IPS DF 6.9 (cell line): ENCODE measurements at places on chromosomes 4 and X.

- DNase-seq: no peak
These were observed 95.7 kb downstream of the SPANXN4 start for GRCh38 chrX:143121477-143121876.

GRCh38 chr4:3483471-3483921 lies 20.4 kb downstream of the DOK7 start:
- DNase-seq: no peak

DNA sequence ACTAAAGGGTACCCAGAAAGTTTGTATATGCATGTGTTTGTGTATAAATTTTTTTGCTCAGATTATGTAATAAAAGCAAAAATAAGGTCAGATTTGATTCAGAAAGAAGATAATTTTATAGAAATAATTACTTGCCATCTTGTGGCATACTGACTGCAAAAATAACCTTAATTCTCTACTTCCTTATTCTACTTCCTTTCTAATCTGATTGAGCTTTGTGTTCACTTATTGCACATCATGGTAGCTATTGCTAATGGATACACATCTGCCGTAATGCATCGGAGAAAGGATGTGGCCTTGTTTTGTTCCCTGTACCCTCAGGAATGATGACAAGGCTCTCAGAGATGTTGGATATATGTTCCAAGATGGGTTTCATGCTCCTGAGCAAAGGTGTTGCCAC lies 10.5 kb upstream of the GNPDA2 start:
- DNase-seq: no peak

DNA sequence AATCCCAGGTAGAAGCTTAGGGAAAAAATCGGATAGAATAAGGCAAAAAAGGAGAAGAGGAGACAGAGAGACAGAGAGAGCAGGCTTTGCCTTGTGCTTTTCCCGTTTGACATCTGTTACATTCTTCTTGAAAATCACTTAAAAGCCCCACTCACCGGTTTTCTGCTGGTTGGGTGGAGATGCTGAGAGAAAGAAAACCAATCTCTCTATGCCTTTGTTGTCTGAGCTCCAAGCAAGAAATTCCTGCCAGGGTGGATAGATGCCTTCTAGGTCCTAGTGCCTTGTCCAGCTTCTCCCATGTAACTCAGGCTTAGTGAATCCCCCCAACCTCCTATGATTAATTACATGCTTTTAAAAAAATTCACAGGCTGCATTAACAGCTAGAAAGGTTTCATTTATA lies at the start of gene DCX:
DCX (minus strand) TSS at position 210 of the 400 bp plus-strand sequence. CDS start 1,794 bp downstream, outside the sequence.
- DNase-seq: peak; percentile 4

GRCh38 chr4:162170509-162170908 lies 6.7 kb upstream of the FSTL5 start:
- no peak for DNase-seq

GRCh38 chr4:144734522-144734921 lies 88.6 kb downstream of the HHIP start:
- DNase-seq: no peak

GRCh38 chrX:39661116-39661907 lies 436.4 kb downstream of the BCOR start:
- no peak for DNase-seq

GRCh38 chrX:139267851-139268250 lies 262.7 kb upstream of the F9 start:
- no peak for DNase-seq

DNA sequence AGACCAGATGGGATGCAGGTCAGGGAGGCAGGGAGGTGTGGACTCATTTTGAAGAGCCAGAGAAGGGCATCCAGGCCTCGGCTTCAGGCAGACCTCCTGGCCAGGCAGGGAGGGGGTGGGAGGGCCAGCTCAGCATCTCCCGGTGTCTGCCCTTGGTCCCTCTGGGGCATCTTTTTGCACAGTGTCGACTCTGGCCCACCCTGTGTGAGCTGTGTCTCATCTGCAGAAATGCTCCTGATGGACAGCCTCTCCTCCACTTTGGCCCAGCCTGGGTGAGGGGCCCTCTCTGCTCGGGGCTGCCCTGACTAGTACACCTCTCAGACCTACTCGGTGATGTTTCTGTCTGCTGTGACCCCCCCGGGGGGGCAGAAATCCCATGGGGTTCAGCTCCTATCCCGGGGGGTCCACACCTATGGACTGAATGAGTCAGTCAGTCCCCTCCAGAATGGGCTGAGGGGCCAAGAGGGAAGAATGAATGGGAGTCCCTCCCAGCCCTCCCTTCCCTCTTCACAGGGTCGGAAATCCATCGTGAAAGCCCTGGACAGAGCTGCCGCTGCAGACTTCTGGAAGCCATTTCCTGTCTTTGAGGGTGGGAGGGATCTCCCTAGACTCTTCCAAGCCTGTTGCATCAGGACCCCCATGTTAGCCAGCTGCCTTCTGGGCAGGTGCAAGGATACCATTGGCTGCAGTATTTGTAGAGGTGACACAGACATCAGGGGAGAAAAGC lies 196.7 kb upstream of the PSAPL1 start:
- DNase-seq: no peak

DNA sequence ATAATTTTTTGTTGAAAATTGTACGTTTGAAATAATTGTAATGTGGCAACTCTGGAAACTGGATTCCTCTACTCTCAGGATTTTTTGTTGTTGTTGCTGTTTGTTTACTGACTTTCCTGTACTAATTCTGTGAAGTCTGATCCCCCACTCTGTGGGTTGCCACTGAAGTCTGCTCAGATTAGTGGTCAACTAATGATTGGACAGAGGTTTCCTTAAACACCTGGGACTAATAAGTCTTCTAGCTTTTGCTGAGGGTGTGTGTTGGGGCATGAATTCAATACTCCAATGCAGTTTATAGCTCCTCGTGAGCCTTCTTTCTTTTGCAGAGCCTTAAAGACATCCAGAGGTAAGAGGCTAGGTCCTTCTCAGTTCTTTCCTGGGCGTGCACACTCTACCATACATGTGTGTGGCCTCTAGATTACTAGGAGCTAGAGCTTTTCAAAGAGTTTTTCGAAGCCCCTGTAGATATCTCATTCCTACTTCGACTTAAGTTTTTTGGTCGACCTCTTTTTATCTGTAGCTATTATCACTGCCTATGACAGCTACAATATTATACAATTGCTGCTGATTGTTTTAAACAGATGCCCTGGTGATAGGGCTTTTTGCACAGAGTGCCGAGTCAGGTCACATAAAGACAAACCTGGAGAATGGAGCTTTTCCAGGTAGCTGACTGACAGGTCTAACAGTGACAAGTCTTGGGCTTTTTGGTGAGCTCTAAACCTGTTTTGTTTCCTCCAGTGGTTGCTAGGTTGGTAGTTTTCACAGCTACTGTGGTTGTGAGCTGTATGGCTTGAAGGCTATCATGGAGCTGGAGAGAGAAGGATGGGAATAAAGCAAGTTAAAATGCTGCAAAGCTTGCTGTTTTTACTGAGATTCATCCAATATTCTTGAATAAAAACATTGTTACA lies 34.0 kb downstream of the BMP2K start:
- DNase-seq: peak; percentile 9

DNA sequence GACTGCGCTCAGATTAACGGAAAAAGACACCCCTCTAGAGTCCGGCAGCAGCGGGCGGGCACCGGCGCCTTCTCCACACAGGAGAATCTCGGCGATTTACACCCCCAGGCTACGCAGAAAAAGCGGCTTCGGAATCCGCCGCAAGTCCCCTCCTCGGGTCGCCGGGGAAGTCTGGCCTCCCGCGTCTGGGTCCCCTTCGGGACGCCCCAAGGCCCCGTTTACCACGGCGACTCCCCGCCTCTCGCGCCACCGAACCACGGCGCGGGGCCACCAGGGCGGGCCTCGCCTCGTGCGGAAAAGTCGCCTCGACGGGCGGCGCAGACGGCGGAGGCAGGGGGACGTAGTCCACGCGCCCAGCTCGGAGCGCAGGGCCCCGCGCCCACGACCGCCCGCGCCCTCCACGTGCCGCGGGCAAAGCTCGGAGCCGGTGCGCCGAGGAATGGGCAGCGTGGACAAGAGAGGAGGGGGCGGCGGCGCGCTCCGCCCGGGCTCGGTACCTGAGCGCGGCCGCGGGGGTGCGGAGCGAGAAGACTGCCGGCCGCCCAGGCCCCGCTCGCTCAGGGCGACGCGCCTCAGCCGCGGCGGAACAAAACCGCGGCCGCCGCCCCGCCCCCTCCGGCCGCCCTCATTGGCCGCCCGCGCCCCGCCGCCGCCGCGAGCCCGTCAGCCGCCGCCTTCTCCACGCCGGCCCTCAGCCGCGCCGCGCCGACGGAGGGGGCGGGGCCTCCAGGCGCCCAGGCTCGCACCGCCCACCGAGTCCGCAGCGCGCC lies at the start of gene FAM53A:
FAM53A (minus strand) TSS at position 578 of the 770 bp plus-strand sequence. CDS start 15,572 bp downstream, outside the sequence.
- peak; percentile 47 for DNase-seq

- DNase-seq: no peak
These were observed 129.5 kb upstream of the INPP4B start for GRCh38 chr4:142975618-142976017.

DNA sequence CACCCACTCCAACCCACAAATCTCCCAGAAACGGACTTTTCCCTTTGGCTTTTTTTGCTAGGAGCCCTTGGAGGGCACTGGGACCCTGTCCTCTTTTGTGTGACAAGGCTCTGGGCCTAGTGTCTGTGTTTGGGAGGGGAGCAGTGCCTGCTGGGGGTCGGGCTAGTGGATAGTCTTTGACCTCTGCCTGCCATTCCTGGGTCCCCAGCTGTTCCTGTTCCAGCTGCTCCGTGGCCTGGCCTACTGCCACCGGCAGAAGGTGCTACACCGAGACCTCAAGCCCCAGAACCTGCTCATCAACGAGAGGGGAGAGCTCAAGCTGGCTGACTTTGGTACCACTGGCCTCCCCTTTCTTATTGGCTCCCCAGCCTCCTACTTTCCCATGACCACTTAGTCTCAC lies 6.7 kb upstream of the USP11 start:
- DNase-seq: no peak

GRCh38 chr4:78645853-78646757 lies 94.5 kb downstream of the ANXA3 start:
- DNase-seq: no peak

DNA sequence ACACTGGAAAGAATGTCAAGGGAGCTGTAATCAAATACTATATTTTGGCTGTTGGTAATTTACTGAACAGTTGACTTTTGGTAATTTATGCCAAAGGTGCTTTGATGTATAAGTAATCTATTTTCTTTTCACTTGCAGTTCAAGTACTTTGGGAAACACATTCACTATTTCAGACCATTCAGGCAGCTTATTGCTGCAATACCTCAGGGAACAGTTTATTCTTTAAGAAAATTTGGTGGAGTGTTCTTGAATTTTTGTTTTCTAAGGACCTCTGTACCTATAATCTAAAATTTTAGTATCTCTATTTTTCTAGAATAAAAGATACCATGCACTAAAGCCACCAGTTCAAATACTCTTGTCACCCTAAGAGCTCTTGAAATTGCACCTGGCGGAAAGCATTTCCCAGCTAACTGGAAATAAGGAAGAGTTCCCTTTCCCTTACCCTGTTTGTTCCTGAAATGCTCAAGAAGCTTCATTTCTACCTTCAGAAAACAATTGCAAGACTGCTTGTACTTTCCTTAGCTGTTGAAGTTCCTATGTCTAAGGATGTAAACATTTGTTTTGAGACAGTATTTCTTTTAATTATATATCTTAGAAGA lies 633.5 kb upstream of the FAT1 start:
- no peak for DNase-seq

- no peak for DNase-seq
These were observed 74.4 kb upstream of the IRF2 start for GRCh38 chr4:184548648-184549341.

GRCh38 chrX:34656842-34657725 lies at the start of gene TMEM47:
Gene TMEM47 (minus strand): TSS chrX:34657285. CDS start chrX:34657029, 256 bp downstream.
- peak; percentile 52 for DNase-seq

DNA sequence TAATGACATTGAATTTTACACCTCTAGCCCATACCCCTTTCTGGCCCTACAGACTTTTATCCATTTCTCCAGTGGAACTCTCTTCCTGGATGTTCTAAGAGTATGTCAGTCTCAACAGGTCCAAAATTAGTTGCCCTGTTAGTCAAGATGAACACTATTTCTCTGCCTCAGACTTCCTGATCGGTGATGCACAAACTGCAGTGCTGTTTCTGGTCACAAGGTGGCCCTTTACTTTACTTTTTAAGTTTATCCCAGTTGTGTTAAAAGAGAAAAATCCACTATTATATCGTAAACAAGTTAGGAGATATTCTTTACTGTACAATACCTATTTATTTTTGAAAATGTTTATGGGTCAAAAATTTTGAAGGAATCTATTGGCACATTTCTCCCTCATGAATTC lies 13.1 kb downstream of the TCEAL7 start:
- DNase-seq: no peak

DNA sequence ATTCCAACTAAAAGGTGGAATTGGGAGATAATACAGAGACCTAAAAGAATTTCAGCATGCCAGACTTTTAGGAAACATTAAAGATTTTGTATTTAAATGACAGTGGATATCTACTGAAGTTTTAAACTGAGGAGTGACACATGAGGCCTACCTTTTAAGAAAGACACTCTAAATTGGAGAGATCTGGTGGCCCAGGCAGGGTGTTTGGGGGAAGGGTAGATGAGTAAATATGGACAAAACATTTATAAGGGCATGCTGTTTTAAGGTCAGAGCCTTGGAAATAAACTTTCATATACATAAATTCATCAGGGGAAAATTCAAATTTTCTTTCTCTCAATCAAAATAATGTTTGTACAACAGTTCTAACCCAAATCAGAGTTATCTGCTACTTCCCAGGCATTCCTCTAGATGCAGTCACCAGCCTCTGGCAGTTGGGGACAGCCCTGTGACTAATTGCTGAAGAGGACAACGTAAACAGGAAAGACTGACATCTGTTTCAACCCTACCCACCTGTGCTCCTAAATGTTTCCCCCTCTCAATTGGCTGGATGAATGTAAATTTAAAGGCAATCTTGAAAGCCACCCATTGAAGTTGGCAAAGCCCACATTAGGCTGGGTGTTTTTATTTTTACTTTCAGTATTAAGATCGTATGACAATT lies 1646.9 kb upstream of the ADGRL3 start:
- DNase-seq: no peak

DNA sequence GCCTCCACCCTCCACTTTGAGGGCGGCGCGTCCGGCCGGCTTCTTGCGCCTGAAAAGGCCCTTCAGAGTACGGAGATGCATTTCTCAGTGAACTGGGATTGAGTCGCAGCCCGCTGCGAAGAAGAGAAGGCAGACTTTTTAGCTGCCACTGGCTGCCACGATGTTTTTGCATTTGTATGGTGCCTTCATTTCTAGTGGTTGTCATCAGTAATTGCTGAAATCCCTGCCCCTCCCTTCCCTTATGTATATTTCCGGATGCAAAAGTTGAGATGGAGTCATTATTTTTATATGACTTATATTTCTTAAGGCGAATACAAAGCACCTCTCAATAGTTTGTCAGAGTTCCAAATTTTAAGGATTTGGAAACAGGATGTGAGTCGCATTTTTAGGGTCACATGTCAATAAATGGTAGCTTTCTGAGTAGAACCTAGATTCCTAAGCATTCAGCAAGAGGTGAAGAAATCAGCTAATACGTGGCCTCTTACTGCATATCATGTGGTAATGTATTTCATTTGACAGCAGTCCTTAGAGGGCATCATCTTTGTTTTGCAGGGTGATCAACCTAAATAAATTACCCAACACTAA lies 658 bp downstream of the ATP6AP2 start:
- DNase-seq: no peak

DNA sequence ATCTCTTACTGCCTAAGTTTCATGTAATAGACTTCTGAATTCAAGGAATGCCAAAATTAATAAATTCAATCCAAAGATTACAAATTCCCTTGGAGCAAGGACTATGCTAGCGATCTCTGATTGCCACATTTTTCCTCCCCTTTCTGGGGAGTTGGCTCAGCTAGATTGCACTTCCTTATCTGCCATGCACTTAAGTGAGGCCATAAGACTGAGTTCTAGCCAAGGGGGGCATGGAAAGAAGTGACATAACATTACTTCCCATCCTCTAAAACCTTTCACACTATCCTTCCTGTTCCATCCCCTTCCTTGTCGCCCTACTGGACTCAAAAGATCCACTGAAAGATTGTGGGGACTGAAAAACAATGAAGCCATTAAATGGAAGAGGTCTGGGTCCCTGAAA lies 53.8 kb upstream of the TXK start:
- DNase-seq: no peak
